Suprapubic skin (tissue), 4 donors: ENCODE measurements at places on chromosomes 1 and 21. TPM values are rescaled to one million over a fixed set of nuclear protein-coding genes. Genes with fewer than 3 reads are reported as not detected.

- no peak for DNase-seq
- no peaks in the 10 kb centered on the region for H3K36me3 ChIP-seq
- no peak overlapping the region for H3K27ac ChIP-seq
- no peak overlapping the region for H3K4me3 ChIP-seq
- no peaks in the 10 kb centered on the region for H3K4me1 ChIP-seq
Measured at GRCh38 chr1:247825362-247825761, 1.4 kb upstream of the OR14A16 start.

DNA sequence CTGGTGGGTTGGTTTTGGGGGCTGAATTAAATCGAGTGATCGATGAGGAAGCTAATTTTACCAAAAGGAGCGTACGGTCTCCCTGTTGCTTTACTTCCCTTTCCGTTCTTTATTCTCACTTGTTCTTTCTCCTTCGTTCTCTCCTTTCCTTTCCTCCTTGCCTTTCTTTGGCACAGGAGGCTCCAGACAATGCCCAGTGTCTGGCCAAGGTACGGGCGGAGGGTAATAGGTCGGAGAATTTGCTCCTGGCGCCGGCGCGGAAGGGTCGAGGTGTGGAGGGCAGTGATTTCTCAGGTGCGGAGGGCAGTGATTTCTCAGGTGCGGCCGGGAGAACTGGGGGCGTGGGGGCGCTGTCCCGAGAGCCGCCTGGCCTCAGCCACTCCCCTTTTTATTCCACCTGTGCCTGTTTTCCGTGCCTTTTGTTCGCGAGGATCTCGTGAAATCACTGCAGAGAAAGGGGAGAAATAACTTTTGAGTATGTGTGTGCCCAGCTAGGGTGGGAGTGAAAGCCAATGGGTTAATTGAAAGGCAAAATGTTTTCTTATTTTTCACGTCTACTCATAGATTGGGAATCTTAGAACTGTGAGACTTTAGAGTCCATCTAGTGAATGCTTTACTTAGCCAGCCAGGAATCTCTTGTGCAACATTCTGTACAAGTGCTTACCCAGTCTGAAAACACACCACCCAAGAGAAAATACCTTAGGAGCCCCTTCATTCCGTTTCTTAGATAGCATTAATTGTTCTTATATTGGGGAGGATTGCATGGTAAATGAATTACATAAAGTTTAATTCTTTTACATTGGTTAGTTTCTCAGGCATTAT is 1.3 kb downstream of the FNBP1L start:
- DNase-seq, result no peak
- H3K27ac ChIP-seq, result peak overlapping the region; percentile 93
- H3K4me3 ChIP-seq, result peak overlapping the region; percentile 77

Gene TENT5C
- 3.5 TPM for total RNA-seq

DNA sequence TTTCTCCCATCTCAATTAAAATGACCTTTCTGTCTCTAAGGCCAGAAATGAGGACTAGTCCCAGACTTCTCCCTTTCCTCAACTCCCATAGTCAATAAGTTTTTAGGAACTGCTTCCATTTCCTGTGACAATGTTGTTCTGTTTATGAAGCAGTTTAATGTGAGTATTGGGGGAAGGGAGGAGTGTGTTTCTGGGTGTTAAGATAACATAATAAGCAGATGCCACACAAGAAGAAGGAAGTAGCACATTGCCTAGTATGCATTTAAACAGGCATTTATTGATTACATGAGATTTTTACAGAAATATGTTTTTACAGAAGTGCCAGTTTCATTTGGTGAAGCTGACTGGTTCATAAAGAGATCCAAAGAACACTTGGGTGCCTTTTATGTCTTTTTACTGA is 65.6 kb upstream of the TNR start:
- no peaks in the 10 kb centered on the region for H3K36me3 ChIP-seq
- H3K27ac ChIP-seq, result no peak overlapping the region
- H3K4me1 ChIP-seq, result no peaks in the 10 kb centered on the region

Gene ZSCAN20
- 2.7 TPM for total RNA-seq
